Activated CD4-positive, alpha-beta T cell treated with anti-CD3 and anti-CD28 coated beads, Interleukin-2, amount 50 U/mL, for 24 hours (primary cell): ENCODE measurements at places on chromosomes 12 and 14.

GRCh38 chr12:132488127-132489077 is 1.5 kb upstream of the FBRSL1 start:
- no peak for DNase-seq

DNA sequence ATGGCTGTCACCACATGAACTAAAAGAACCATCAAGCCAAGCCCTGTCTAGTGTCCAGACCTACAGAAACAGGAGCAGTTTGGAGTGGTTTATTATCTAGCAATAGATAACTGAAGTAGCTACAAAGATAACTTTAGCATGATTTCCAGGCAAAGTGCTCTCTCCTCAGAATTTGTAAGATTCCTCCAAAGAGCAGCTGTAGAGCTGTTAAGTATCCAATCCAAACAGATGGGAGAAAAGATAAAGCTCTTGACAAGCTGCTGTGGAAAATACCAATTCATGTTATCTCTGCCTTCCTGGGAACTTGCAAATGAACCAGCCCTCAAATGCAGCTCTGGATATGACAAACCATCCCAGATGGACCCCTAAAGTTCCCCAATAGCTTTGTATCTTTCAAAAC is 78.9 kb upstream of the RESF1 start:
- DNase-seq = no peak

- no peak for DNase-seq
These were observed 127.7 kb upstream of the MAX start for GRCh38 chr14:65229748-65230728.

- DNase-seq = no peak
These were observed 120.3 kb downstream of the GARIN6 start for GRCh38 chr12:99767809-99768208.

- DNase-seq = no peak
These were observed 159.6 kb downstream of the KCNA5 start for GRCh38 chr12:5203274-5203673.

DNA sequence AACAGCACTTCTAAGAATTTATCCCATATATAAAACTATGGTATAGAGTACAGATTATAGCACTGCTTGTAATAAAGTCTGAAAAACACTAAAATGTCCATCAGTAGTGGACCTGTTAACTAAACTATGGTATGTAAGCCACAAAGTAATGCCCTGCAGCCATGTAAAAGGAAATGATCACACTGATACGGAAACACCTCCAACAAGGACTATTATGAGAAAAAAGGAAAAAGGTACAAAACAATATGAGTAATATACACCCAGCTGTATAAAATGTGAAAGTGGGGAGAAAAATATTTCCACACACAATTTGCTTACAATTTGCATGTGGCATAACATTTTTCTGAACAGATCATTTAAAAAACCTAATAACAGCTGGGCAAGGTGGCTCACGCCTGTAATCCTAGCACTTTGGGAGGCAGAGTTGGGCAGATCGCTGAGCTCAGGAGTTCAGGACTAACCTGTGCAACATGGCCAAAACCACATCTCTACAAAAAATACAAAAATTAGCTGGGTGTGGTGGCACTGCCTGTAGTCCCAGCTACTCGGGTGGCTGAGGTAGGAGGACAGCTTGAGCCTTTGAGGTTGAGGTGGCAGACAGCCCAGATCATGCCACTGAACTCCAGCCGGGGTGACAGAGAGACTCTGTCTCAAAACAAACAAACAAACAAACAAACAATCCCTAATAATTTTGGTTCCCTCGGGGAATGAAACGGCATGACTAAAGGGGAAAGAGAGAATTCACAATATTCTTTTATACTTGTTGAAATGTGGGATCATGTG is 250.5 kb downstream of the MED13L start:
- DNase-seq = no peak

DNA sequence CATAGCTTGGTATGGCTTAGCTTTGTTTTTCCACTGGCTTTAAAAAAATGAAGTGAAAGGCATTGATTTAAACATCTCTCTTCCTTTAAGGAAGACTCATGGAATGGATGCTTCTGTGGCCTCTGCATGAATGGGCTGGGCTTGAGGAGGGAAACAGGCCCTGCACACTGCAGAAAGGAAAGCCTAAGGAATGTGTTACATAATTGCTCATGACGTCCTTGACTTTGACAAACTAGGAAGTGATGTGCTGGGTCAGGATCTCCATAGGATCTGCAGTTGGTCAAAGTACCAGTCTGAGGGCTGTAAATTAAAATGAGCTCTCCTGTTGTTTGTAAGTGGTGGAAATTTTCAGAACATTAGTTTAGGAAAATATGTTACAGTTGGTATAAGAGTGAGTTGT is 12.7 kb downstream of the SAMD4A start:
- no peak for DNase-seq

DNA sequence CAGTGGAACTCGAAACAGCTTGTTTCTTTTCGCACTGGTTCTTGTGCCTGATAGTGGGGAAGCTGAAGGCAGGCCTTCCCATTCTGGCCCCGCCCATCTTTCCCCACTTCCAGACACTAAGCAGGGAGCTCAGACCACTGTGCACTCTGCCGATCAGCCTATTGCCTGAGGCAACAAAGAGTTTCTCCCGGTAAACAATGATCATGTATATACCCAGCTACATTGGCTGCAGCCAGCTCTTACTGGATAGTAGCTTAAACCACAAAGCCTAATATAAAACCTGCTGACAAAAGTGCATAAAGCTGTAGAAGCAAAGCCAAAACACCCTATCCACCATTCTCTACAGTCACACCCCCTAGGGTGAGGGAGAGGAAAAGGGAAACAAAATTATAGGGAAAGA is 24.7 kb upstream of the GLIPR1 start:
- DNase-seq = no peak

DNA sequence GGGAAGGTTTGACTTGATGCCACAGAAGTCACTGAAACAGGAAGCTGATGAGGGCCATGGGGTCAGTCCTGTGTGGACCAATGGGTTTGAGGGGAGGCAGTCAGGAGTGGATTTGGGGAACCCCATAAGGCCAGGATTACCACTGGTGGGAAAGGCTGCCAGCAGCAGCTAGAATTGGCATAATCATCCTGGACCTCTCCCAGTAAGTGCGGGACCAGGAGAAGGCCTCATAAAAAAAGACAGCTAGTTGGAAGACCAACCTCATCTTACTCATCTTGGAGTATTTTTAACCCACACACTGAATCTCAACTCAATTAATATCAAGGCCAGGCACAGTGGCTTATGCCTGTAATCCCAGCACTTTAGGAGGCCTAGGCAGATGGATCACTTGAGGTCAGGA is 22.7 kb downstream of the TBX3 start:
- DNase-seq = no peak

GRCh38 chr12:104486943-104487819 is 30.4 kb downstream of the CHST11 start:
- DNase-seq = no peak

DNA sequence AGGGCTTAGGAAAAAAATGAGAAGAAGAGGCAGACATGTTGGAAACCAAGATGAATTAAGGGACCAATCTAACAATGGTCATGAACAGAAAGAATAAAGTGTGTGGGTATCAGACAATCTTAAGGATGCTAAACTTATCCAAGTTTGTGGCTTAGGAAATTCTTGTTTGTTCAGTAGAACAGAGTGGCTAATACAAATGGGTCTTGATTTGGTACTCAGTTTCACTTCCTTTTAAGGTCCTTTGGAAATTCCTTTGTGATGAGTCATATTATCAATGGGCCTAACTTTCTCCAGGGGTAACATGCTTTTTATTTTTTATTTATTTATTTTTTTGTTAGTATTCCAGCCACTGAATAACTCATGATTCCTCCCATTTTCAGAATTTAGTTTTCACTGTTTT is 1154.7 kb upstream of the FLRT2 start:
- DNase-seq = no peak

- DNase-seq = no peak
These were observed 311.2 kb downstream of the DUSP6 start for GRCh38 chr12:89041078-89041477.

- DNase-seq = no peak
These were observed 15.0 kb downstream of the EVL start for GRCh38 chr14:100080206-100080605.

- no peak for DNase-seq
These were observed 181.9 kb upstream of the SLC38A2 start for GRCh38 chr12:46554460-46554859.

- DNase-seq = no peak
These were observed 266.4 kb downstream of the AKAP6 start for GRCh38 chr14:32595497-32595896.

- no peak for DNase-seq
These were observed 5.0 kb downstream of the BEST3 start for GRCh38 chr12:69694123-69694522.

- DNase-seq = no peak
These were observed 6.1 kb downstream of the RAPGEF3 start for GRCh38 chr12:47752552-47752951.

- no peak for DNase-seq
These were observed 28.2 kb upstream of the RIMBP2 start for GRCh38 chr12:130744274-130744673.

DNA sequence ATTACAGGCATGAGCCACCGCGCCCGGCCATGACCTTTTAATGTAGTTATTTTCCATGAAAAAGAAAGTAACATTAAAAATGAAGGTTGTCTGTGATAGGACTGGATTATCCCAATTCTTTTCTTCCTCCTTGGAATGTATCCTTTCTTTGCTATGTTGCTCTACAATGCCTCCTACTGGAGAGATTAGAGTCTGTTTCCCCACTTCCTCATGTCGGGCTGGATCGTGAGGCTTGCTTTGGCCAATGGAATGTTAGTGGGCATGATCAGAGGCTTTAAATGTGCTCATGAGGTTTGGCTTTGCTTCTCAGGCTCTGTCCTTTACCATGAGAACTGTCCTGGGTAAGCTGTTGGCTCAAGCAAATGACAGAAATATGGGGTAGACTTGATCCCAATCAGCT is 34.7 kb upstream of the SOCS2 start:
- DNase-seq = no peak

GRCh38 chr12:68140556-68140955 is 19.0 kb downstream of the IFNG start:
- DNase-seq = no peak

- no peak for DNase-seq
These were observed 59.7 kb upstream of the FAM222A start for GRCh38 chr12:109653890-109654289.

GRCh38 chr12:102874819-102875218 is 42.2 kb downstream of the PAH start:
- no peak for DNase-seq

GRCh38 chr14:31038521-31039166 is 12.5 kb upstream of the STRN3 start:
- no peak for DNase-seq

GRCh38 chr12:23726646-23727045 is 222.8 kb downstream of the SOX5 start:
- DNase-seq = no peak

- no peak for DNase-seq
These were observed 162.4 kb downstream of the C12orf75 start for GRCh38 chr12:105492591-105493545.
